ENCODE measurements at places on chromosomes 1 and 21.

DNA sequence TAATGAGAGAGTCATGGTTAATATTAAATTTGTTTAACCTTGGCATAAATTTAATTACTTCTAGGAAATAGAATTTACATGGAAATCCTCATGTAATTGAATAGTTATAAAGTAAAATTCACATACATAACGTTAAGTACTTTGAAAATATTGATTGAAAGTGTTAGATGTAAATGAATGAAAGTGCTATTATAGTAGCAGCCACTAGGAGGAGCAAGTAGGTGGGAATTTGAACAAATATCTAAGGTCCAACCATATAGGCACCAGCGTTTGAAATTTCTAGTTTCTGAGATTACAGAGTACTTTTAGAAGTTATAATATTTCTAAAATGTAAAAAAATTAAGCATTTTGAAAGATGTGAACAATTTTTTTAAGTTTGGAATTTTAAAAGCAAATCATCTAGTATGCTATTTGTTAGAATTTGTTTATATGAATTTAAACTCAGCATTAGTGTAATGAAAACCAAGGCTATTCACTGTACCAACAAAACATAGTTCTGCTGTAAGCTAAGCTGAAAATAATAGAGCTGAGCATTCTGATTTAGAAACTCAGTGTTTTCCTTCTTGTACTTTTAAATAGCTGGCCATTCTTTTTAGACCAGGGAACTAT is 3.3 kb downstream of the B3GALT2 start:
- DNase-seq = no peak

DNA sequence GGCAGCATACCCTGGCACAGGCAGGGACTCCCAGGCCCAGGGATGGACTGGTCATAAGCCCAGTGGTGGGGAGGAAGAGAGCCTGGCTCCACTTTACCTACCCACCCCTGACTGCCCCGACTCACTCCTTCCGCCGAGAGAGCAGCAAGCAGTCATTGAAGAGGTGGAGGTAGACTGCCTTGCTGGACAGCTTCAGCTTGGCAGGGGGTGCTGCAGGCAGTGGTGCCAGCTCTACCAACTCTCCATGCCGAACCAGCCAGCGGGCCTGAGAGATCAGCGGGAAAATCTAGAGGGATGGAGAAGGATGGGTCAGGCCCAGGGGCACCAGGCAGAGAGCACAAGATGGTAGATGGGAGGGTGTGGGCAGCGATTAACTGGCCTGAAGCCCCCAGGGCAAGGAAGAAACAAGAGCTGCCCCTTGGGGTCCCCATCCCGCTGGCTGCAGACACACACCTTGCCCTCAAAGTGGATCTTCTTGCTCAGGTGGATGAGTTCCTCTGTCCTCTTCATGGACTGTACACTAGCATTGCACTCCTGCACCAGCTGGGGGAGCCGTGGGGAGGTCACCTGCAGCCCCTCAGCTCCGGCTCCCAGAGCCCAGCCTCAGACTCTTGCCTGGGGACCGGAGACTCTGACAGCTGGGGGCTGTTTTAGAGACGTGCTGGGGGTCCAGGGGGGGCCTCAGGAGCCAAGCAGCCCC is 7.7 kb downstream of the ARHGEF19 start:
- no peak for DNase-seq

- DNase-seq = no peak
These were observed 32.7 kb downstream of the RHBG start for GRCh38 chr1:156401681-156402081.

- DNase-seq = no peak
These were observed 5.3 kb upstream of the PFKL start for GRCh38 chr21:44294391-44295162.

Data from GM18507 (cell line).